Vagina (tissue), 2 donors: ENCODE measurements at places on chromosomes 16 and 17.

- H3K27ac ChIP-seq, result no peak overlapping the region
- no peaks in the 10 kb centered on the region for H3K27me3 ChIP-seq
- H3K4me3 ChIP-seq, result no peak overlapping the region
- H3K4me1 ChIP-seq, result peaks cover 40% of the 10 kb centered on the region
Observed at GRCh38 chr16:4531811-4532210, 6.8 kb downstream of the CDIP1 start.

GRCh38 chr17:50053654-50053960 is 2.3 kb upstream of the ITGA3 start:
- H3K27ac ChIP-seq, result no peak overlapping the region
- no peak for DNase-seq
- peaks cover 60% of the 10 kb centered on the region for H3K4me1 ChIP-seq
- H3K4me3 ChIP-seq, result no peak overlapping the region
- H3K27me3 ChIP-seq, result no peaks in the 10 kb centered on the region

- H3K4me3 ChIP-seq, result no peak overlapping the region
- no peak overlapping the region for H3K27ac ChIP-seq
- H3K36me3 ChIP-seq, result no peaks in the 10 kb centered on the region
- no peaks in the 10 kb centered on the region for H3K27me3 ChIP-seq
Observed at GRCh38 chr17:70365091-70365583, 195.8 kb downstream of the KCNJ2 start.

DNA sequence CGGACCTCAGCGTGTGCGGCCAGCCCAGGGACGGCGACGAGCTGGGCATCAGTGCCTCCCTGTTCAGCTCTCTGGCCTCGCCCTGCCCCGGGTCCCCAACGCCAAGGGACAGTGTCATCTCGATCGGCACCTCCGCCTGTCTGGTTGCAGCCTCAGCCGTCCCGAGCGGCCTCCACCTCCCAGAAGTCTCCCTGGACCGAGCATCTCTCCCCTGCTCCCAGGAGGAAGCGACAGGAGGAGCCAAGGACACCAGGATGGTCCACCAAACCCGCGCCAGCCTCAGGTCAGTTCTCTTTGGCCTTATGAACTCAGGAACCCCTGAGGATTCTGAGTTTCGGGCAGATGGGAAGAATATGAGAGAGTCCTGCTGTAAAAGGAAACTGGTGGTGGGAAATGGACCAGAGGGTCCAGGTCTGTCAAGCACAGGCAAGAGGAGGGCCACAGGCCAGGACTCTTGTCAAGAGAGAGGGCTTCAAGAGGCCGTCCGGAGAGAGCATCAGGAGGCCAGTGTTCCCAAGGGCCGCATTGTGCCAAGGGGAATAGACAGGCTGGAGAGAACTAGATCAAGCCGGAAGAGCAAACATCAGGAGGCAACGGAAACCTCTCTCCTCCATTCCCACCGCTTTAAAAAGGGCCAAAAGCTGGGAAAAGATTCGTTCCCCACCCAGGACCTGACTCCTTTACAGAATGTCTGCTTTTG is 825 bp downstream of the HASPIN start:
- peaks cover 39% of the 10 kb centered on the region for H3K4me1 ChIP-seq
- peak overlapping the region; percentile 76 for H3K4me3 ChIP-seq
- no peak overlapping the region for H3K27ac ChIP-seq
- no peaks in the 10 kb centered on the region for H3K27me3 ChIP-seq
- DNase-seq, result no peak
- no peaks in the 10 kb centered on the region for H3K36me3 ChIP-seq

DNA sequence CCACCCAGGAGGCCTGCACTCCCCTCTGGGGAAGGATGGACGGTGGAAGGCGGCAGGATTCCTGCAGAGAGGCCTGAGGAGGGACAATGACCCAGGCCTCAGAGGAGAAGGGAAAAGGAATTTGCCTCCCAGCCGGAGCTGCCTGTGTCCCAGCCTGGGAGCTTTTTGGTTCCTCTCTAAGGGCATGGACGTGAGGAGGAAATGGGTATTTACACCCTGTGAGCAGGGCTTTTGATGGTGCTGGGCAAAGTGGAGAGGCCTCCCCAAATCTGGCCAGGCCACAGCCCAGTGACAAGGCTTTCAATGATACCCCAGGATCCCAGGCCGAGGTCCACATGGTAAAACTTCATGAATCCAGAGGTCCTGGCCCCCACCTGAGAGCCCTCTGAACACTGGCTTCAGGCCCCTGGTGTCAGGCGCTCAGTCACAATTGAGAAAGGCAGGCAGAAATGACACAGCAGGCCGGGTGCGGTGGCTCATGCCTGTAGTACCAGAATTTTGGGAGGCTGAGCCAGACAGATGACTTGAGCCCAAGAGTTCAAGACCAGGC is 56.0 kb upstream of the DOC2B start:
- no peak overlapping the region for H3K4me3 ChIP-seq
- no peak overlapping the region for H3K27ac ChIP-seq
- H3K36me3 ChIP-seq, result no peaks in the 10 kb centered on the region
- no peaks in the 10 kb centered on the region for H3K27me3 ChIP-seq
- H3K4me1 ChIP-seq, result no peaks in the 10 kb centered on the region
- no peak for DNase-seq

DNA sequence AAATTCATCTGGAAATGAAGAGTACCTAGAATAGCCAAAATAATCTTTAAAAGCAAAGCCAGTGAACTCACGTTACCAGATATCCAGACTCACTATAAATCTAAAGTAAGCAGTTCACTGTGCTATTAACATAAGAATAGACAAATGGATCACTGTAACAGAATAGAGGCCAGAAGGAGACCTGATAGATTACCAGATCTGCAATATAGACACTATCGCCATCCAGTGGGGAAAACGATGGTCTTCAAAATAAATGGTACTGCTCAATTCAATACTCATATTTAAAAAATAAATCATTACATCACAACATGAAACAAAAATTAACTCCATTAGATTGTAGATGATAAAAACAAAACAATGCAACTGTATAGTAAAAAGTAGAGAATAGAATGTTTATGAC is 158.6 kb upstream of the CDH8 start:
- no peak for DNase-seq
- H3K36me3 ChIP-seq, result no peaks in the 10 kb centered on the region
- H3K27ac ChIP-seq, result no peak overlapping the region
- no peaks in the 10 kb centered on the region for H3K27me3 ChIP-seq
- H3K4me3 ChIP-seq, result no peak overlapping the region
- H3K4me1 ChIP-seq, result no peaks in the 10 kb centered on the region

GRCh38 chr17:19285213-19285900 is 48.2 kb downstream of the EPN2 start:
- H3K27ac ChIP-seq, result no peak overlapping the region
- no peak for DNase-seq
- H3K36me3 ChIP-seq, result peaks cover 3% of the 10 kb centered on the region
- H3K4me1 ChIP-seq, result peaks cover 79% of the 10 kb centered on the region
- no peak overlapping the region for H3K4me3 ChIP-seq

GRCh38 chr17:64183815-64184214 is 53.9 kb upstream of the ERN1 start:
- H3K27ac ChIP-seq, result no peak overlapping the region
- peak; percentile 70 for DNase-seq
- H3K36me3 ChIP-seq, result peaks cover 6% of the 10 kb centered on the region
- H3K4me1 ChIP-seq, result peaks cover 14% of the 10 kb centered on the region
- no peaks in the 10 kb centered on the region for H3K27me3 ChIP-seq

DNA sequence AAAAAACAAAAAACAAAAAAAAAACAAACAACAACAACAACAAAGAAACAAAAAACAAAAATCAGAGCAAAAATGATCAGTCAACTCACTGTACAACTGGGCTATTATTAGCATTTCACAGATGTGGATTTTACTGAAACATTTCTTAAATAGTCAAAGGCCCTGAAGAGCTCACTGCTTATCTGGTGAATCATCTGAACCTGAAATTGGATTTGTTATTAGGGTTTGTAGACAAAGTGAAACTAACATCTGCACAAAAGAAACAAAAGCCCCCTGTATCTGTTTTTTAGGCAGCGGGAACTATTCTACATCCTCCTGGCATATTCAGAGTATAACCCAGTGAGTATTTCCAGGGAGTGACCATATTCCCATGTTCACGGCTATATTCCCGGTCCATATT is 32.6 kb upstream of the KSR1 start:
- no peaks in the 10 kb centered on the region for H3K36me3 ChIP-seq
- H3K4me3 ChIP-seq, result no peak overlapping the region
- no peaks in the 10 kb centered on the region for H3K27me3 ChIP-seq
- H3K4me1 ChIP-seq, result no peaks in the 10 kb centered on the region

GRCh38 chr17:60802377-60802776 is 124.7 kb downstream of the BCAS3 start:
- H3K27ac ChIP-seq, result no peak overlapping the region
- H3K36me3 ChIP-seq, result no peaks in the 10 kb centered on the region
- H3K4me1 ChIP-seq, result no peaks in the 10 kb centered on the region
- no peak overlapping the region for H3K4me3 ChIP-seq

GRCh38 chr17:28252436-28252835 is 66.6 kb upstream of the TMEM97 start:
- H3K27me3 ChIP-seq, result no peaks in the 10 kb centered on the region
- H3K27ac ChIP-seq, result no peak overlapping the region
- H3K36me3 ChIP-seq, result no peaks in the 10 kb centered on the region
- peaks cover 11% of the 10 kb centered on the region for H3K4me1 ChIP-seq

- H3K27ac ChIP-seq, result no peak overlapping the region
- no peaks in the 10 kb centered on the region for H3K4me1 ChIP-seq
- H3K4me3 ChIP-seq, result no peak overlapping the region
Observed at GRCh38 chr17:61618950-61619349, 27.9 kb upstream of the NACA2 start.

DNA sequence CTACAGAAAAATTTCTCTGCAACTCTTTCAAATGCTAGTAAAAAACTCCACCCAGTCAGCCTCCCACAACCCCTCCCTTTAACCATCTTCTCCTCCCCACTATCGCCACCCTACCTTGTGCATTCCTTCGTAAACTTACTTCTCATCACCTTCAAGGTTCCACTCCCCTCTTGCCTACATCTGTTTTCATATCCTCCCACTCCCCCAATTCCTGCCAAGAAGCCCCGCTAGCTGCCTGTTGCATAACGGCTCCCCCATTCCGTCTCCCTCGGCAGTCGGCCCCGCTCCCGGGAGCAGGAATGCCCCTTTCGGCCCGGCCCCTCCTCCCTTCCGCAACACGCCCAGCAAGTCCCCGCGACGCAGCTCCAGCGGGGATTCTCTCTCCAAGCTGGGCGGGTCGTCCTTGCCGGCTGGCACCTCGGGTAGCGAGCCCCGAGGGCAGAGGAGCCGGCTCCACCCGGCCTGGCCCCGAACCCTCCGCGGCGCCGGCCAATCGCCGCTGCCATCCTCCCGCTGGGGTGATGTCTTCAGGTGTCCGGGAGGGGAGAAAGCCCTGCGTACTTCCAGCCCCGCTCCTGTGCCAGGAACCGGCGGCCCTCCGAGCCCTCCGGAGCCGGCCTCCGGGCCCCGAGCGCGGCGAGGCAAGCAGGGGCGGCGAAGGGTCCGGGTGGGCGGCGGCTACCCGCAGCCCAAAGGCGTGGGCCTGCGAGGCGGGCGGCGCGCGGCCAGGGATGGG is 1.5 kb downstream of the PHLPP2 start:
- no peaks in the 10 kb centered on the region for H3K27me3 ChIP-seq
- H3K4me1 ChIP-seq, result peaks cover 21% of the 10 kb centered on the region
- peak overlapping the region; percentile 88 for H3K27ac ChIP-seq
- H3K36me3 ChIP-seq, result no peaks in the 10 kb centered on the region

GRCh38 chr16:27458258-27458657 is 56.3 kb downstream of the IL21R start:
- peaks cover 25% of the 10 kb centered on the region for H3K36me3 ChIP-seq
- H3K4me1 ChIP-seq, result peaks cover 35% of the 10 kb centered on the region
- no peaks in the 10 kb centered on the region for H3K27me3 ChIP-seq
- no peak for DNase-seq
- H3K4me3 ChIP-seq, result no peak overlapping the region

DNA sequence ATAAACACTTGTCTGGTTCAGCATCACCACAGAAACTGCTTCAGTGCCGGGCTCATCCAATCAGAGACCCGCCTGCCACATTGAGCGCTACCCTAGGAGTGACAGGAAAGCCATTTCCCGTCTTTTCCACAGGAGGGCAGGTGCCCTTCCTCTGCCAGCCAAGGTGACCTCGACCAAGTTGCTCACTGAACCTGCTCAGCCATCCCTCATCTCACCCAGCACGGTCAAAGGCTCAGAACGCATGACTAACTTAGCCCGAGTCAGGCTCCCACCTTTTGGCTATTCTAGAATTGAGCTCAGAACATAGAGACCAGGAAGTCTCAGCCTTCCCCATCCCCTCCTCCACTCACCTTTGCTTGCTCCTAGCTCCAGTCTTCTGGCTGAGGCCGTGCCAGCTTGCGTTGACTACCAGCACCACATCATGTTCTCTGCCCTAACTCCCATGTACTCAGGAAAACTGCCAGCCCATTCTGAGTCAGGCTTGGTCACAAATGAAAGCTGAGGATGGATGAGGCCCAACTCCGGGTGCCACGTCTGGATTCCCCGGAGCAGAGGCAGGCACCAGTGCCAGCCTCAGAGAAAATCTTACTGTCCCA is 15.6 kb downstream of the MRPS23 start:
- DNase-seq, result peak; percentile 78
- peaks cover 9% of the 10 kb centered on the region for H3K36me3 ChIP-seq
- peaks cover 16% of the 10 kb centered on the region for H3K4me1 ChIP-seq
- H3K4me3 ChIP-seq, result no peak overlapping the region

DNA sequence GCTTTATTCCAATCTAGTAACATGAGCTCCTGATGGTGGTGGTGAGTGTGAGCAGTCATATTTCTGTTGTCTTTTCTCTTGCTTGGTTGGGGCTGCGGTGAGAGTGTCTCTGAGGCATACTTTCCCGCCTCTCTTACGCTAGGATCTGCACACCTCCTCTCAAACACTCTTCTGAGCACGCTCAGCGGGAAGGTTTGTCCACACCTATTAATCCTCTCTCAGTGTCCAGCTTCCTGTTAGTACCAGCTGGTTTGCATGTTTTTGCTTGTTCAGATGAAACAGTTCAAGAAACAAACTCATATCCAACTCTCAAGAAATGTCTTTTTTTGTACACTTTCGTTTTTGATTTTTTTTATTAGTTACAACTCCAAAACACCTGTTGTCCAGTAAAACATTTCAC is 89.5 kb downstream of the CCDC182 start:
- no peak for DNase-seq
- H3K4me3 ChIP-seq, result no peak overlapping the region

DNA sequence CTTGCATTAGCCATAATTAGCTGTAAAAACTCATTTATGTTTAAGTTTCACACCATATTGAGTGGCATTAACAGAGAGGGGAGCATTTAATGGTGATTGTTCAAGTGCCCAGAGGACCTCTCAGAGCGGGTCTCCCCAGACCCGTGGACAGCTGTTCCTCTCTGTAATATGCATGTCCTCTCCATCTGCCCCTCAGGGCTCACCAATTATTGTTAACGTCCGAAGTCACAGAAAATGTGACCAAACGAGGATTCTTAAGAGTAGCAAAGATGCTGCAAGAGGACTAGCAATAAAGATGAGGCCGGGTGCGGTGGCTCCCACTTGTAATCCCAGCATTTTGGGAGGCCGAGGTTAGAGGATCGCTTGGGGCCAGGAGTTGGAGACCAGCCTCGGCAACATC is 130.2 kb downstream of the CPPED1 start:
- no peaks in the 10 kb centered on the region for H3K36me3 ChIP-seq
- no peak overlapping the region for H3K27ac ChIP-seq
- no peak overlapping the region for H3K4me3 ChIP-seq
- no peak for DNase-seq
- H3K27me3 ChIP-seq, result no peaks in the 10 kb centered on the region
- H3K4me1 ChIP-seq, result no peaks in the 10 kb centered on the region

GRCh38 chr16:22664132-22664531 is 149.8 kb upstream of the HS3ST2 start:
- no peak overlapping the region for H3K27ac ChIP-seq
- H3K4me1 ChIP-seq, result no peaks in the 10 kb centered on the region
- H3K36me3 ChIP-seq, result no peaks in the 10 kb centered on the region
